ENCODE measurements at places on chromosomes 1 and 21.

DNA sequence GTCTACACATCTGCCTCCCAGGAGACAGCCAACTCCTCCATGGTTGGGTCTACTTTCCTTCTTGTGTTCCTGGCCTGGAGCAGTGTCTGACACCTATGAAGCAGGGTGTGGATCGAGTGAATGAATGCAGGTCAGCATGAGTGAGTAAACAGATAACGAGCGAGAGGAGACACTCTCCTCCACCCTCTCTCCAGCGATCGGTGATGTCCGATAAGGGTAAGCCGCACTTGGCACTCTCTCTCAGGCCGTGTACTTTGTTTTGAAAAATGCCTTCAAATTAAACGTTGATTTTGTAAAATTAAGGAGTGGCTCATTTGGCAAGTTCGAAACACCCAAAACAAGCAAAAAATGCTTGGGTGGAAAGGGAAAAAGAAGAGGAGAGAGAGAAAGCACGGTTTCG lies 43.8 kb upstream of the DMRTB1 start:
- DNase-seq: no peak

GRCh38 chr1:203481196-203481595 lies 5.6 kb downstream of the PRELP start:
- DNase-seq: no peak

- no peak for DNase-seq
These were observed 325.8 kb upstream of the NR5A2 start for GRCh38 chr1:199701726-199702125.

DNA sequence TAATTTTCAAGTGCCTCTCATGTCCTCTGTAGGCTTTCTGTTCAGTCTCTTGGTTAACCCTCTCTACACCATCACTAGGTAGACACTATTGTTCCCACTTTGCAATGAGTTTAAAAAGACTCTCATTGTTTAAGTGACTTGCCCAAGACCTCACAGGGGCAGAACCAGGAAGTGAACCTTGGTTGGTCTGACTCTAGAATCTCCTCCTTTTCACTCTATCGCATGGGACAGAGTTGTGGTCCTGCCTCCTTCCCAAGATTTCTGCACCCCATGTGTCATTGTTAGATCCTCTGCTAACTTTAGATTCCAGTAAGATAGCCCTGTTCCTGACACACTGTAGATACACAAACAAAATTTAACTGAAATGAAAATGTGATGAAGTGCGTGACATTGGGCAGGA lies 481.7 kb upstream of the USP24 start:
- no peak for DNase-seq

DNA sequence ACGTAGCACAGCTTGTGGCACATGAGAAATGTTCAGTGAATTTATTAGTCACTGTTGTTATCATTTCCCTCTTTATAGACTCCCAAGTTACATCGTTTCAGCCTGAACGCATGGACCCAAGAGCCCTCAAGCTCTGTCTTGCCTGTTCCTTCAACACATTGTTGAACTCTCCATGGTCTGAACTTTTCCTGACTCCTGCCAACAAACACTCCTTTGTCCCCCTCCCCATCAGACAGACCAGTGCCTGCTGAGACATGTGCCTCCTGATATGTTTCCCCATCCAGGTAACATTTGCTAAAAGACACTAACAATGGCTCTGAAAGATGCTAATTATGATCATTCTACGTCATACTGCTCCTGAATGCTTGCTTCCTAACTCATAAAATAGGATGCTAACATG lies 108.7 kb upstream of the NFIA start:
- DNase-seq: no peak

DNA sequence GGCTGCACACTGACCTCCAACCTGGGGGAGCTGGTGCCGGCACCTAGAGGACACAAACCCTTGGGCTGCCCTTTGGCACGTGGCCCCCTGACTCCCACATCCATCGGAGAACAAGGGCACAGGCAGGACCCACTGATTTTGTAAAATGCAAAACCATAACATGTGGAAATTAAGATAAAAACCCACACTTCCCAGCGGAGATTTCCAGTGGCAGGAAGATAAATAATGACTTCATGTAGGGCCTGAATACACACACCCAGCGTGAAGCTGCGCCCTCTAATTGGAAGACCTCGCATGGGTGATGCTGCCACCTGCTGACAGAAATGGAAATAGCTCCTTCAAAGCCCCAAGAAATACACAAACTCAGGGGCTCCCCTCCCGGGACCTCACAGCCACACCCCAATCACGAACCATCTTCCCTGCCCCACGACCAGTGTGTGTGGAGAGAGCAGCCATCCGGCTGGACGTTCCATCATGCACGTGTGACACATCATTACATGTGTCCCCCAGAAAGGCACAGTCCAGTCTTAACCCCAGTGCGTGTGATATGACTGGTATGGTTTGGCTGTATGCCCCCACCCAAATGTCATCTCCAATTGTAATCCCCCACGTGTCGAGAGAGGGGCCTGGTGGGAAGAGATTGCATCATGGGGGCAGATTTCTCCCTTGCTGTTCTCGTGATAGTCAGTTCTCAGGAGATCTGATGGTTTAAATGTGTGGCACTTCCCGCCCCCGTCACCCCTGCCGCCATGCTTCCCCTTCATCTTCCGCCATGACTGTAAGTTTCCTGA lies 5.7 kb upstream of the TPRG1L start:
- DNase-seq: peak; percentile 85

DNA sequence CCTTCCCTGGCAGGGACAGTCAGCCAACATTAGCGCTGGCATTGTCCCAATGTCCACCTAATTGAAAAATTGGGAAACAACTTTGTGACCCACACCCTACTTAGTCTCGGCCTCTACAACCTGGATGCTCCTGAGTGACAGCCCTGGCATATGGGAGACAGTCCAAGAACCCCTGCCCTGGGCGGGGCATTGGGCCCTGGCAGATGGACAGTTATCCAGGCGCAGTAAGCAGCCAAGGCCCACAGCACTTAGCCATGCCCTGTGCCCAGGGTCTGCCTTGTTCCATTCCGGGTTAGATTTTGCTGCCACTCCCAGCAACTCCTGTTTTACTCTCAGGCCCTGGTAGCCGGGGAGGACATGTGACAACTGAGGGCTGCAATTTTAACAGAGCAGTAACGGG lies 50.3 kb downstream of the NFASC start:
- no peak for DNase-seq

DNA sequence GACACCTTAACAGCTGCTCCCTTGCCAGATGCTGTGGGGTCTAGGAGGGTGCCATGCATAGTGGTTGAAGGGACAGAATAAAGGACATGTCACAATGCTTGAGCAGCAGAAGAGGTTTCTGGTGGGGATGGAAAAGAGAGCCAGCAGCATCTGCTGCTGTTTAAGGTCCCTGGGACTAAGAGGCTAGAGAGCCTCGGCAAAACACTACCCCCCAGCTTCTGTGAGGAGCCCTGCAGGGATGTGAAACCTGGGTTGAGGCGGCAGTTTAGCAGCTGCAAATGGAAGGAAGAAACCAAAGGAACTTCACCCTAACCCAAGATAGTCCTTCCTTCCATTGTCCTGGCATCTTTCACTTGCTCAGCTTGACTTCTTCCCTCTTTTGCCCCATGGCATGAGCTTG lies 39.4 kb downstream of the PLXNA2 start:
- no peak for DNase-seq

GRCh38 chr1:1915911-1916840 lies 1.1 kb downstream of the CALML6 start:
- DNase-seq: no peak

DNA sequence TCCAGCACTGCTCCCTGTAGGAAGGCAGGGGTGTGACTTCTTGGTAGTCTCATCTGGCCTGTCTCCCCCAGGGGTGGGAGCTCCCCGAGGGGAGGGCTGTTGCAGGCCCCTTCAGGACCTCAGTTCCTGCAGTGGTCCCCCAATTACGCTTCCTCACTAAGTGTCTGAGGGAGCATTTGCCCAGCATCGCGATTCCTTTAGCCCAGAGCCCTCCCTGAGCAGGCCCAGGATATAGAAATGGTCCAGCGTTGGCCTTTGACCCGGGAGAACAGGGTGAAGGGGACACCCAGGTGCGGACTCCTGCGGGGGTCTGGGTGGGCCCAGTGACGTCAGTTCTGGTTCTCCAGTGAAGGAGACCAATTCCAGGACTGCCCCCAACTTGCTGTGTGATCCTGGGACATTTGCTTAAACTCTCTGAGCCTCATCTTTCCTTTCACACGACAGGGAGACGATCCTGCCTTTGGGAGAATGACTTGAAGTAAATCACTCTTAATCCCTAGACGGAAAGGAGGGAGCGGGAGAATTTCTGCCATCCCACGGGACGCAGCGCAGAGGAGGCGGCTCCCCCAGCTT lies 32.6 kb upstream of the BTG2 start:
- DNase-seq: no peak

DNA sequence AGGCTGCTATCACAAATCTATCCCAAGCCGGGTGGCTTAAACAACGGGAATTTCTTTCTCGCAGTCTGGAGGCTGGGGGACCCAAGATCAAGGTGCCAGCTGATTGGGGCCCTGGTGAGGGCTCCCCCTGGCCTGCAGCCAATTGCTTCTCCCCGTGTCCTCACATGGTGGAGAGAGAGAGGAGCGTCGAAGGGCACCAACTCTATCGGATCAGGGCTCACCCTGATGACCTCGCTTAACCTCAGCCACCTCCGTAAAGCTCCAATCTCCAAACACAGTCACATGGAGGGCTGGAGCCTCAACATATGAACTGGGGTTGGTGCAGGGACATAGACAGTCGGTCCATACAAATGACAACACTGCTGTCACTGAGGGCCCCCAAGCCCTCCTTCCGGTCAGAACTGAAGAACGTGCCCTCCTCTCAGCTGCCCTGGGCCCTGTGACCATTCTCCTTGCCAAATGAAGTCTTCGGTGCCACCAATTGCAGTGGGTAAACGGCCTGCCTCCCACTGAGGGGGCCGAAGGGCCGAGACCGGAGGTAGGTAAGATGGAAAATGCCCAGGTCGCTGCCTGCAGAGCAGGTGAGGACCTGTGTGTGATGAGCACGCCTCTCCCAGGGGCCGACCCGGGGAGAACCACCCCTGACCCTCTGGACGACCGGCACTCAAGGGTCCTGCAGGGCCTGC lies 211.0 kb downstream of the TOMM20 start:
- no peak for DNase-seq

- DNase-seq: no peak
These were observed 4.2 kb downstream of the MANEAL start for GRCh38 chr1:37797750-37798345.

- DNase-seq: peak; percentile 64
These were observed 21.5 kb downstream of the STPG1 start for GRCh38 chr1:24391882-24392603.

DNA sequence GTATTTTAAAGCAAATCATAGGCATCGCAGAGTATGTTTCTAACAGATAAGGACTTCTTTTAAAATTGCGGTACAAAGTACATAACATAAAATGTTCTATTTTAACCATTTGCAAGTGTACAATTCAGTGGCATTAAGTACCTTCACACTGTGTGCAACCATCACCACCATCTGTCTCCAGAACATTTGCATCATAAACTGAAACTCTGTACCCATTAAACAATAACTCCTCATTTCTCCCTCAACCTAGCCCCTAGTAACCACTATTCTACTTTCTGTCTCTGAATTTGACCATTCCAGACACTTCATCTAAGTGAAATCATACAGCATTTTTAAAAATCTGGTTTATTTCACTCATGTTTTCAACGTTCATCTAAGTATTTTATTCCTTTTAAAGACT lies 16.6 kb upstream of the ATF3 start:
- no peak for DNase-seq

- no peak for DNase-seq
These were observed 710.6 kb downstream of the MATN1 start for GRCh38 chr1:30012455-30013440.

GRCh38 chr1:203124546-203125317 lies 2.8 kb upstream of the ADORA1 start:
- DNase-seq: no peak

- DNase-seq: no peak
These were observed 45.3 kb upstream of the COL18A1 start for GRCh38 chr21:45359451-45360217.

DNA sequence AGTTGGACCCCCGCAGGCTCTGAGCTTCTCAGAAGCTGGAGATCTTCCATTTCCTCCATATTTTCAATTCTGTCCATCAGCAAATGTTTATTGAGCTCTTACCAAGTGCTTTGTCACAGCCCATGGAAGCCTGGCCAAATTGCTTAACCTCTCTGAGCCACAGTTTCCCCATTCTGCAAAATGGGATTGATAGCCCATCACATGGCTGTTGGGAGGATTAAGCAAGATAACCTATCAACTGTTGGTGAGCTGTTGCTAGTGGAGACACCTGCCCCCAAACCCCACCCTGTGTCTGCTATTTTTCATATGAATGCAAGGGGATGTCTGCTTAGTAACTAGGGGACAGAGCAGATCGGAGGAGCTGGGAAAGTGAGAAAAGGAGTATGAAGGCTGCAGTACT lies 38.3 kb downstream of the CD34 start:
- no peak for DNase-seq

- DNase-seq: peak; percentile 57
These were observed 8.2 kb downstream of the HAPLN2 start for GRCh38 chr1:156627313-156627880.

- no peak for DNase-seq
These were observed 11.8 kb upstream of the IRF2BP2 start for GRCh38 chr1:234621657-234622335.

GRCh38 chr1:204513117-204513716 lies 3.0 kb upstream of the MDM4 start:
- DNase-seq: peak; percentile 82

- DNase-seq: no peak
These were observed 19.1 kb downstream of the FUCA1 start for GRCh38 chr1:23848673-23849616.
